IMR-90 (cell line): ENCODE measurements at places on chromosomes 1 and 21. TPM values are rescaled to one million over a fixed set of nuclear protein-coding genes. Genes with fewer than 3 reads are reported as not detected.

Gene CDK18
- polyA plus RNA-seq, result 0.34 and 0.48 TPM in 2 replicates

Gene OPRD1
- not detected in 2 replicates for polyA plus RNA-seq

Gene ICOSLG
- polyA plus RNA-seq, result 0.09 and 0.17 TPM in 2 replicates

Gene IFI16
- 59.2 and 65.3 TPM in 2 replicates for polyA plus RNA-seq

Gene RORC
- polyA plus RNA-seq, result not detected in 2 replicates

Gene DNAH14
- polyA plus RNA-seq, result 2.8 and 3.6 TPM in 2 replicates

Gene PROX1
- polyA plus RNA-seq, result 0.02 and 0.03 TPM in 2 replicates

Gene RCSD1
- 0.03 TPM in 1 of 2 replicates, not detected in the other for polyA plus RNA-seq

Gene JUN
- 86.9 and 89.1 TPM in 2 replicates for polyA plus RNA-seq

Gene TRIM62
- 11.1 and 12.8 TPM in 2 replicates for polyA plus RNA-seq

Gene KCNJ15
- 0.07 TPM in 1 of 2 replicates, not detected in the other for polyA plus RNA-seq

Gene EFNA3
- polyA plus RNA-seq, result 1.6 TPM in 2 replicates

Gene DDX59
- polyA plus RNA-seq, result 6.8 and 8.6 TPM in 2 replicates

Gene ADAMTS5
- polyA plus RNA-seq, result 0.46 and 0.58 TPM in 2 replicates

Gene TPTE
- not detected in 2 replicates for polyA plus RNA-seq

Gene PKP1
- 0.16 and 0.36 TPM in 2 replicates for polyA plus RNA-seq
